ENCODE measurements at places on chromosomes 3 and 15. TPM values are rescaled to one million over a fixed set of nuclear protein-coding genes. Genes with fewer than 3 reads are reported as not detected.

Gene SCG3
- total RNA-seq, result not detected

Gene SEMA3B
- 18.4 TPM for total RNA-seq

Gene AADACL2
- total RNA-seq, result not detected

Gene NKIRAS1
- total RNA-seq, result 12.1 TPM

Gene INO80
- 22.2 TPM for total RNA-seq

Gene NOX5
- 0.23 TPM for total RNA-seq

Gene MCTP2
- total RNA-seq, result 4.6 TPM

Gene KBTBD13
- 0.07 TPM for total RNA-seq

GRCh38 chr3:184355261-184356040 is 6.0 kb downstream of the CLCN2 start:
- no peak for DNase-seq
- no peaks in the 10 kb centered on the region for H3K27me3 ChIP-seq
- H3K27ac ChIP-seq, result no peak overlapping the region
- H3K4me3 ChIP-seq, result no peak overlapping the region
- peaks cover 23% of the 10 kb centered on the region for H3K4me1 ChIP-seq

- H3K36me3 ChIP-seq, result no peaks in the 10 kb centered on the region
- no peak overlapping the region for H3K27ac ChIP-seq
- H3K27me3 ChIP-seq, result no peaks in the 10 kb centered on the region
- no peak for DNase-seq
- H3K4me3 ChIP-seq, result no peak overlapping the region
- H3K4me1 ChIP-seq, result no peaks in the 10 kb centered on the region
These were observed 25.8 kb downstream of the DYNC1LI1 start for GRCh38 chr3:32544894-32545293.

DNA sequence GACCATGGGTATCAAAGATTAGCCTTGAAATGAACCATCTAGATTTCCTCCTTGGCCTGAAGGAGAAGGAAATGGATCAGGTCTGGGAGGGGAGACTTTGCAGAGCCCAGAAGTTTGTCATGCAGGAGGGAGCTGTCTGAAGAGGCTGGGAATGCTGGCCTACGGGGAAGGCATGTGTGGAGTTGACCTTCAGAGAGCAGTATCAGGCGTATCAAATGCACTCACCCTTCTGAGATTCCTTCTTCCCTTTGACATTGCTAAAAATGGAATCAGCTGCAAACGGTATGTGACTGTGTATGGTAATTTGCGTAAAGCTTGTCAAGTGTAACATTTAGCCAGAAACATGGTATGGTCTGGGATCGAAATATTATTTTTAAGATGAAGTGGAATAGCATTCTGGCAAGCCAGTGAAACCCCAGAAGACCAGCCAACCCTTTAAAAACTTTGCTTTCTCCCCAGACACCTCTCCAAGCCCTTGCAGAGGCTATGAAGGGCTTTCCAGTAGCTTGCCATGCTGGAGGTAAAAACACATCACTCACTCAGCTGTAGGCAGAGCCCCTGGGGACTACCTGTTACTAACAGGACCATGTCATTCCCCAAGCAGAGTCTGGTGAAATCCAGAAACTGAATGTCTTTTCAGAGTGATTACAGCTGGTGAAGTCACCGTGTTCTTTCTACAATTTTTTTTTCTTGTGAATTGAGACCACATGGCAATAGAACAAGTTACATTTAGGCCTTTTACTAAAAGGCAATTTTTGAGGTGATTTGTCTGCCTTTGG is 174.7 kb upstream of the SLC24A5 start:
- H3K27ac ChIP-seq, result no peak overlapping the region
- H3K27me3 ChIP-seq, result no peaks in the 10 kb centered on the region
- H3K4me3 ChIP-seq, result no peak overlapping the region
- H3K36me3 ChIP-seq, result no peaks in the 10 kb centered on the region
- no peaks in the 10 kb centered on the region for H3K4me1 ChIP-seq
- DNase-seq, result no peak

GRCh38 chr3:16548721-16549120 is 35.2 kb upstream of the RFTN1 start:
- no peak overlapping the region for H3K4me3 ChIP-seq
- DNase-seq, result no peak
- H3K27me3 ChIP-seq, result no peaks in the 10 kb centered on the region
- peaks cover 2% of the 10 kb centered on the region for H3K4me1 ChIP-seq
- no peaks in the 10 kb centered on the region for H3K36me3 ChIP-seq

- H3K27ac ChIP-seq, result no peak overlapping the region
- H3K27me3 ChIP-seq, result no peaks in the 10 kb centered on the region
- H3K4me1 ChIP-seq, result no peaks in the 10 kb centered on the region
These were observed 140.7 kb downstream of the FHIT start for GRCh38 chr3:61110576-61110975.

DNA sequence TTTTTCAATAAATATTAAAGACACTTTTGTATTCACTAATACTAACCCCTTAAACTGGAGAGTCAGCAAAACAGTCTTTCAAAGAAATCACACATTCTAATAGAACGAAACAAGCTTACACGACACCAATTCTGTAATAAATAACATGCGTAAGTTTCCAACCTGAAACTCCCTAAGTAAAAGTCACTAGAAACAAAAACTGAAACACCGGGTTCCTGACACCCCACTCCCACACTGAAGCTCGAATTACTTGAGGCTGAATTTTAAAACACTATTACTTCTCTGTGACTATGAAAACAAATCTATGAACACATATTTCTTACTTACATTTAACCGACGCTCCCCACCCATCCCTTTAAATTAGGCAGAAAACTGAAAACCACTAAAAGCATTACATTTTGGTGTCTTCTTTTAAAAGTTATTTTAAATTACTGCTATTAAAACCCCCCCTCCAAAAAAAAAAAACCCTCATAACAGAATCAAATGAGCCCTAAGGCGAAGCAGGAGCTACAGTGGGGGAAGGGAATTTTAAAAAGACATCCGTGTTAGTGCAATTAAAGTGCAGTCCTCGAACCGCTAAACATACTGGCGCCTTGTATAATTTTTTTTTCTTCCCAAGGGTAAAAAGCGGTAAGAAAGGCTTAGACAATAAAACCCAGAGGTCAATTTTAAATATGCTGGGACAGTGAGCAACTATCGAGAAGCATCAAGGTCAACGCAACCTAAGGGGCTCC is 878 bp downstream of the SPPL2A start:
- H3K4me3 ChIP-seq, result peak overlapping the region; percentile 98
- H3K27ac ChIP-seq, result peak overlapping the region; percentile 84
- H3K27me3 ChIP-seq, result no peaks in the 10 kb centered on the region
- H3K36me3 ChIP-seq, result no peaks in the 10 kb centered on the region

- H3K27me3 ChIP-seq, result no peaks in the 10 kb centered on the region
- DNase-seq, result no peak
- no peaks in the 10 kb centered on the region for H3K36me3 ChIP-seq
These were observed 77.4 kb upstream of the ANKRD34C start for GRCh38 chr15:79204886-79205675.

DNA sequence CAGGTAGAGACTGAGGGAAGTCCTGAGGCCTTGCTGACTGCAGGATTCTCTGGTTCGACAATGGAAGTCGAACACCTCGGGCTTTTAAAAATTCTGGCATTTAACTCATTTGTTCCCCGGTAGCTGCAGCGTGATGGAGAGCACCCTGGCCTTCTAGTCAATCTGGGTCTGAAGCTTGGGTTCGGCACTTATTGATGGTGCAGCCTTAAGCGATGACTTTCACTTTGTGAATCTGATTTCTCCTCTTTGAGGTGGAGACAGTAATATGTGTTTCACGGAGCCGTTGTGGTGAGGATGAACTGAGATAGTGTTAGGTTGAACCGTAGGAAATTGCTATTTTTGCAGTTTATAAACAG is 621 bp upstream of the PARP6 start:
- peak overlapping the region; percentile 76 for H3K4me3 ChIP-seq
- H3K4me1 ChIP-seq, result peaks cover 6% of the 10 kb centered on the region
- peak overlapping the region; percentile 92 for H3K27ac ChIP-seq
- H3K27me3 ChIP-seq, result no peaks in the 10 kb centered on the region

- H3K27me3 ChIP-seq, result no peaks in the 10 kb centered on the region
- peaks cover 2% of the 10 kb centered on the region for H3K4me1 ChIP-seq
- no peaks in the 10 kb centered on the region for H3K36me3 ChIP-seq
- no peak overlapping the region for H3K27ac ChIP-seq
- no peak for DNase-seq
These were observed 188.6 kb upstream of the TBL1XR1 start for GRCh38 chr3:177385831-177386301.

- H3K36me3 ChIP-seq, result no peaks in the 10 kb centered on the region
- H3K27ac ChIP-seq, result no peak overlapping the region
- no peaks in the 10 kb centered on the region for H3K27me3 ChIP-seq
- DNase-seq, result no peak
These were observed 39.0 kb downstream of the RGMA start for GRCh38 chr15:93049914-93050578.

GRCh38 chr3:79766496-79767193 is 1.2 kb downstream of the ROBO1 start:
- H3K4me1 ChIP-seq, result peaks cover 7% of the 10 kb centered on the region
- no peak overlapping the region for H3K27ac ChIP-seq
- H3K36me3 ChIP-seq, result no peaks in the 10 kb centered on the region
- no peaks in the 10 kb centered on the region for H3K27me3 ChIP-seq
- peak; percentile 37 for DNase-seq
- peak overlapping the region; percentile 23 for H3K4me3 ChIP-seq

DNA sequence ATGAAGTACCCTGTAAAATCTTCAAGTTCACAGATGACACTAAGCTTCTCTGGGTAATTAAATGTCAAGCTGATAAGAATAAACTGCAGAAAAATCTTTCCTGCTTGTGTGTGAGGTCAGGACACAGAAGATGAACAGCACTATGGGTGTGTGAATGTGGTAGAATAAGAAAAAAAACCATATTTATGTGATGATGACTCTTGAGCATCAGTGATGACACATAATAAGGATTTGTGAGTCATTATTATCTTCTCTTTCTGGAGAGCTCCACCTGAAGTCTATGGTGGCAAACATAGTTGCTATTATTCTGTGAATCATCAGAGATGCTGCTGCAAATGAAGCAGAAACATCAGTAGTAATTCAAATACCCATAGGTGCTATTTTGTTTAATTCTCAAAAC is 422.4 kb downstream of the DIPK2A start:
- no peaks in the 10 kb centered on the region for H3K36me3 ChIP-seq
- no peak overlapping the region for H3K4me3 ChIP-seq
- H3K4me1 ChIP-seq, result no peaks in the 10 kb centered on the region
- DNase-seq, result no peak

DNA sequence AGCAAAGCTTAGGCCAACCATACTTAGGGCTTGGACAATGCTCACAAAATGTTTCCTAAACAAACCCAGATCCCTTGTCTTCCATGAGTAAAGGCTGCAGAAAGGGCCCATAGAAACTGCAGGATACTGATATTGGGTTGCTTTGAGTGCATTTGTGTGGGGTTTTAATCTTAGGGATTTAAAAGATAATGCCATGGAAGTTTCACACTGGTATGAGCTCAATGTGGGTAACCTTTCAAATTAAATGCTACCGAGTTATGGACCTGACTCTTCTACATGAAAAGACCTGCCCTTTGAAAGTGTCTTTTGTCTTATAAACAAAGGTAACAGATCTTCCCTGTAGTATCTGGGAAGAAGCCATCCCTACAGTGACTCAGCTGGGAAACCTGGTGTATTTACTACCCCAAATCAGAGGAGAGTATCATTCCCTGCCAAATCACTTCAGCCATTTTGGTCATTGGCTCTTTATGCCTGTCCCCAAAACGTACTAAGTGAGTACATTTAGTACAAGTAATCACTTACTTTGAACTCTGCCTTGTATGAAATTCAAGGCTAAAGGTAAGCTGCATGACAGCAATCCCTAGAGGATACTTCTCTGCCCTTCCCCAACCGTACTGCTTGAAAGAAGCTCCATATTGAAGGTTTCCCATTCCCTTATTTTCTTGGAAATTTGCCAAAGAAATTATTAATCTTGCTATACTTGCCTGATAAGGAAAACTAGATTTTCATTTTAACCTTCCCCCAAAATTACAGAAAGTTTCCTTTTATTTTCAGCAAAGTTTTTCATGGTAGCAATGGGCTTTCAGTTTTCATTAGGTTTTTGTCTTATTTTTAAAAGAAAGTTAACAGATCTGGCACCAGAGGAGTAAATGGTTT is 7.2 kb downstream of the TM4SF1 start:
- peaks cover 2% of the 10 kb centered on the region for H3K4me1 ChIP-seq
- no peak overlapping the region for H3K27ac ChIP-seq
- H3K36me3 ChIP-seq, result no peaks in the 10 kb centered on the region
- H3K4me3 ChIP-seq, result no peak overlapping the region
- H3K27me3 ChIP-seq, result no peaks in the 10 kb centered on the region

DNA sequence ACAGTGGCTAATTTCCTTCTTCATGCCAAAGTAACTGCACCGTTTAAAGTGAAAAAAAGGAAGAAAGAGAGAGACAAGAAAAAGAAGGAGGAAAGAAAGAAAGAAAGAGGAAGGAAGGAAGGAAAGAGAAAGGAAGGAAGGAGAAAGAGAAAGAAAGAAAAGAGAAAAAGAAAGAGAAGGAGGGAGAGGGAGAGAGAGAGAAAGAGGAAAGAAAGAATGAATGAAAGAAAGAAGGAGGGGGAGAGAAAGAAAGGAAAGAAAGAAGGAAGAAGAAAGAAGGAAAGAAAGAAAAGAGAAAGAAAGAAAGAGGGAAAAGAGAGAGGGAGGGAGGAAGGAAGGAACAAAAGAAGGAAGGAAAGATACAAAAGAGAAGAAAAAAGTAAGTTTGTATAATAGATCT is 100.6 kb downstream of the GTPBP8 start:
- H3K27me3 ChIP-seq, result no peaks in the 10 kb centered on the region
- H3K27ac ChIP-seq, result no peak overlapping the region
- H3K36me3 ChIP-seq, result no peaks in the 10 kb centered on the region
- no peak overlapping the region for H3K4me3 ChIP-seq

- H3K27me3 ChIP-seq, result no peaks in the 10 kb centered on the region
- no peak overlapping the region for H3K27ac ChIP-seq
These were observed 470.6 kb upstream of the BCHE start for GRCh38 chr3:166307756-166308350.

GRCh38 chr3:14587740-14588360 is 47.7 kb upstream of the GRIP2 start:
- H3K27ac ChIP-seq, result no peak overlapping the region
- no peaks in the 10 kb centered on the region for H3K4me1 ChIP-seq
- H3K27me3 ChIP-seq, result no peaks in the 10 kb centered on the region
- no peaks in the 10 kb centered on the region for H3K36me3 ChIP-seq
- DNase-seq, result no peak

- DNase-seq, result no peak
- H3K4me1 ChIP-seq, result no peaks in the 10 kb centered on the region
- no peaks in the 10 kb centered on the region for H3K36me3 ChIP-seq
- H3K4me3 ChIP-seq, result no peak overlapping the region
These were observed 96.5 kb upstream of the PRICKLE2 start for GRCh38 chr3:64321747-64322146.

Measured in ovary (tissue), 10 donors.